AG10803 (cell line): ENCODE measurements at places on chromosomes 3 and 15.

- peak; percentile 17 for DNase-seq
These were observed at the start of gene CD200 for GRCh38 chr3:112333002-112333380. CD200 (plus strand) TSS chr3:112333156; CDS start chr3:112333213, 57 bp downstream.

GRCh38 chr15:59115047-59115446, 10.1 kb downstream of the CCNB2 start:
- peak; percentile 16 for DNase-seq

DNA sequence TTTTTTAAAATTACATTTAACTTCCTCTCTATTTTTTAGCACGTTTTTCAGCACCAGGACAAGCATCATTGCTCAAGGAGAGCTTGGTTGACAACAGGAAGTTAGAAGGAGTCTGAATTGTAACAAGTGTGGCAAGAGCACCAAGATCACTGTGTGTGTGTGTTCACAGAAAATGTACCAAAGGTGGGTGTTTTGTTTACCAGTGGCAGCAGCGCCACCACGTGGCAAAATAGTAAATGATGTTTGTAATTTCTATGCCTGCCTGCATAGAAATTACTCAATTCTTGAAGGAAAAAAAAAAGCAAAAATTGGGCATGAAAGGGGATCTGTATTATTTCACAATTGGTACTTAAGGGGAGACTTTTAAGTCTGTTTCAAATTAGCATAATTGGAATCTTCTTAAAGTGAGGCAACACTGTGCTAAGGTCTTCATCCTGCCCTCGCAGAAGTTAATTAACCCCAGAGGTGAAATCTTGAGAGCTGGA, 7.4 kb upstream of the U2SURP start:
- DNase-seq = peak; percentile 83

DNA sequence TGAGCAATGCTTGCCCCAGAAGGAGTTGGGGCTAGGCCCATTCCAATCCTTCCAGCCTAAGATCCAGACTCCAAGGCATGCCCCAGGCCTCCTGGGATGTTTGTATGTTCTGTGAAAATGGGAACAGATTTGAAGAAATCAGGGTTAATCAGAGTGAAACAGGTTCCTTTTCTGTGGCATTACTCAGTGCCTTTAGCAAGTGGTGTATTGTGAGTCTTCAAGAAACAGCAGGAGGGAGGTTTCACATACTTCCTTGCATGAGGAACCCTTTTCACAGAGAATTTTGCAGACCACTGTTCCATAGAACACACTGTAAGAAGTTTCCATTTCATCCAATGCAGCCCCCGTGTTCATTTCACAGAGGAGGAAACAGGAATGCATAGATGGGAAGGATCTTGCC, 8.4 kb upstream of the CDC25A start:
- no peak for DNase-seq
